Fibroblast of the aortic adventitia (primary cell): ENCODE measurements at places on chromosomes 16 and 17. TPM values are rescaled to one million over a fixed set of nuclear protein-coding genes. Genes with fewer than 3 reads are reported as not detected.

C16orf46 gene
- total RNA-seq = 0.54 and 0.90 TPM in 2 replicates

PYY gene
- not detected in 2 replicates for total RNA-seq

GRCh38 chr17:43018932-43019331, 3.3 kb downstream of the VAT1 start:
- peak; percentile 35 for DNase-seq

DNA sequence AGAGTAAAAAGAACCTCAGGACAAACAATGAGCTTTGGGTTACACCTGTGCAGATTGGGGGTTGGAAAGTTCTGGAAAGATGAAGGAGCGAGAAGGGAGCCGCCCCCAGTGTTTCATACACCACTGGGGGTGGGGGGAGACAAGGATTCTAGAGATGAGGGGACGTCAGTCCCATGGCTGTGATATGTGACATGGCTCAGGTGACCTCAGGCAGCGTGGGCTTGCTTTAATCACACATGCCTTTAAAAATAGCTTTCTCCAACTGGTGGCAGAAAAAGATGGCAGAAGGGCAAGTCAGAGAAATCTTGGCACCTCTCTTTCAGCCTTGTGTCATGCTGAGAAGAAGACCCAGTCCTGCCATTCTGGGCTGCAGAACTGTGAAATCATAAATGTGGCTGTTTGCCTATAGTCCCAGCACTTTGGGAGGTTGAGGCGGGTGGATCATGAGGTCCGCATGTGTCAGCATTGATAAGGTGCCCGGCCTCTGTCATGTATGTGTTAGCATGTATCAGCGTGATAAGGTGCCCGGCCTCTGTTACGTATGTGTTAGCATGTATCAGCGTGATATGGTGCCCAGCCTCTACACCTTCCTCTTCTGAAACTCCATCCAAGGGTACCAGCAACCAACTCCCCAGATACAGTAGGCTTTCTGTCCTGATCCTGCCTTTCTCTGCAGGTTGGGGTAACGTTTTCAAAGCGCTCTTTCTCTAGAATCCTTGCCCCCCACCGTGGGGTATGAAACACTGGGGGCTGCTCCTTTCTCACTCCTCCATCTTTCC, 25.0 kb downstream of the WIPI1 start:
- DNase-seq = no peak

DNA sequence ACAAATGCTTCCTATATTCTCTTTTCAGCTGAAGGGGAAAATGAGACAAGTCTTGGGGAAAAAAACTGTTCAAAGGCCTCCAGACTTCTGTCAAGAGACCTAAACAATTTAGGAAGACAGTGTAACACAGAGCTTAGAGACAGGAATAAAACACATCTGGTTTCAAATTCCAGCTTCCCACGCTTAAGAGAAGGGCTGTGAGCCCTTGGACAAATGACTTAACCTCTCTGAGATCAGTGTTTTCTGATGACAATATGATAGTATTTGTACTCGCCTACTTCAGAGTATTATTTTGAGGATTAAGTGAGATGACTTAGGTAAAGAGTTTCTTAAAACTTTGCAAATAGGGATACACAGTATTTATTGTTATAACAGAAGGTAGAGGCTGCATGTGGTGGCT, 29.5 kb downstream of the SMURF2 start:
- DNase-seq = no peak
